ENCODE measurements at places on chromosomes 6 and 20. TPM values are rescaled to one million over a fixed set of nuclear protein-coding genes. Genes with fewer than 3 reads are reported as not detected.

Gene CST4
- not detected for total RNA-seq

DNA sequence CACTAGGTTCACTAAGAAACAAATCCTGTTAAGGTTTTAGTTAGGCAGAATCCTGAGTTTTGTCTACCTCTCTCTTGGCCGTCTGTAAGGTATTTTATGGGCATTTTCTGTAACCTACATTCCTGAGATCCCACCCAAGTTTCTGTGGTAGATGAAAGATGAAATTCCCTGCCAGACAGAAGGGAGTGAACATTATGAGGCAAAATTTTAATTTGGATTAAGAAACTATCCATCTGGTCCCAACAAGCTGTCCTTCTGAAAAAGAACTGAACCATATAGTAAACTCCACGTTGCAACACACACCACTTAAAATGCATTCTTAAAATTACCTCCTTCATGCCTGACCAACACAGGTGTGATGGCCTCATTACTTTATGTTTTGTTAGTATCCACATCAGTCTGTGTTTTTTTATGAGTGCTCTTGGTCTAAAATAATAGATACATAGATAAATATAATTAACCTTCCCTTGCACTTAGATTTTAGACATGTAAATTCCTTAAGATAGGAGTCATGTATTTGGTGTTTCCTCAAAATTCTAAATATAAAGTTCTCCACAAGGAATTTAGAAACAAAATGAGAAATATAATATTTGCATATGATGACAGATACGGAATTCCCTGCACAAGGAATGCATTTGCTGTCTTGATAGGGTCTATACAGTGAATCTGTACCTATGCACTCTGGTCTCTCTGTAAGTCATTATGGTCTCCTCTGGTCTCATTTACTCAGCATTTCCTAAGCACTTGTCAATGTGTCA lies 86.5 kb downstream of the CHD6 start:
- no peak overlapping the region for H3K27ac ChIP-seq
- H3K4me1 ChIP-seq: peaks cover 14% of the 10 kb centered on the region
- no peaks in the 10 kb centered on the region for H3K27me3 ChIP-seq
- no peak overlapping the region for H3K4me3 ChIP-seq

DNA sequence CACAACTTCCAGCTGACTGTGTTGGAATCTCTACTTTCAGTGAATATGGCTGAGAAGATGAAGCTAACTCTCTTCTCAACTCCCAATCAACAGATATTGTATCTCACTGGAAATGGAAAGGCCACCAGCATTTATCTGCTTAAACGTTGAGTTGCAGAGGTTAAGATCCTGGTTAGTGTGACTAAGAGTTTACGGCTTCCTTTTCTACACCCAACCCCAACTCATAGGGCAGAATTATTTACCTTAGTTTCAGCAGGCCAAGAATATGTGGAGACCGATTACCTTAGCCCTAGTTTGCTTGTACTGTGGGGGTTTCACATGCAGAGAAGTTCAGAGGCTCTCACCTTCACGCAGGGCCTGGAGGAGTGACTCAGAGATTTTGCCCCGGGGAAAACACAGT lies 1026.6 kb downstream of the EYS start:
- no peak overlapping the region for H3K27ac ChIP-seq
- no peak overlapping the region for H3K4me3 ChIP-seq
- no peaks in the 10 kb centered on the region for H3K27me3 ChIP-seq
- no peaks in the 10 kb centered on the region for H3K4me1 ChIP-seq
- no peak for DNase-seq
- H3K36me3 ChIP-seq: no peaks in the 10 kb centered on the region

GRCh38 chr20:48556956-48557355 lies 270.8 kb downstream of the PREX1 start:
- H3K36me3 ChIP-seq: no peaks in the 10 kb centered on the region
- no peak overlapping the region for H3K27ac ChIP-seq
- H3K27me3 ChIP-seq: no peaks in the 10 kb centered on the region
- H3K4me1 ChIP-seq: no peaks in the 10 kb centered on the region
- no peak overlapping the region for H3K4me3 ChIP-seq

Measured in activated naive CD4-positive, alpha-beta T cell treated with anti-CD3 and anti-CD28 coated beads for 36 hours (primary cell).